Stimulated activated CD8-positive, alpha-beta memory T cell treated with anti-CD3 and anti-CD28 coated beads, Interleukin-2, amount 100 ng/mL, for 1 hour (primary cell): ENCODE measurements at places on chromosomes 5 and 9.

GRCh38 chr9:31005086-31005665, 1379.3 kb upstream of the ACO1 start:
- DNase-seq: no peak

DNA sequence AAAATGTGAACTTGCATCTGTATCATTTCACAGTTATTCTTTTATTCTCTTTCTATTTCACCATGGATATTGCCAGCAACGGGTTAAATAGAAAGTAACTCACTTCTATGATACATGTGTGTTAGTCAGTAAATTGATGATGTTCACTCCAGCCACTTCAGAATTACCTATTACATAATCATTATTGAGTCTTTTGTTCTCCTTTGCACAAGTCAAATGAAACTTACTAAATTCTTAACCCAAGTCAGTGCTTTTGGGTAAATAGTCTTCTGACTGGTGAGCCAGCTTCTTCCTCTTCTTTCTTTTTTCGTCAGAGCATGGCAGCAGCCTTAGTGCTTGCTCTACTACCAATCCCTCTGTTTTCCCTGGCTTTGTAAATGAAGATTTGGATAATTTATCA, 344.3 kb downstream of the RAB3C start:
- DNase-seq: no peak

- DNase-seq: no peak
Observed at GRCh38 chr5:53333160-53333559, 147.3 kb upstream of the FST start.

DNA sequence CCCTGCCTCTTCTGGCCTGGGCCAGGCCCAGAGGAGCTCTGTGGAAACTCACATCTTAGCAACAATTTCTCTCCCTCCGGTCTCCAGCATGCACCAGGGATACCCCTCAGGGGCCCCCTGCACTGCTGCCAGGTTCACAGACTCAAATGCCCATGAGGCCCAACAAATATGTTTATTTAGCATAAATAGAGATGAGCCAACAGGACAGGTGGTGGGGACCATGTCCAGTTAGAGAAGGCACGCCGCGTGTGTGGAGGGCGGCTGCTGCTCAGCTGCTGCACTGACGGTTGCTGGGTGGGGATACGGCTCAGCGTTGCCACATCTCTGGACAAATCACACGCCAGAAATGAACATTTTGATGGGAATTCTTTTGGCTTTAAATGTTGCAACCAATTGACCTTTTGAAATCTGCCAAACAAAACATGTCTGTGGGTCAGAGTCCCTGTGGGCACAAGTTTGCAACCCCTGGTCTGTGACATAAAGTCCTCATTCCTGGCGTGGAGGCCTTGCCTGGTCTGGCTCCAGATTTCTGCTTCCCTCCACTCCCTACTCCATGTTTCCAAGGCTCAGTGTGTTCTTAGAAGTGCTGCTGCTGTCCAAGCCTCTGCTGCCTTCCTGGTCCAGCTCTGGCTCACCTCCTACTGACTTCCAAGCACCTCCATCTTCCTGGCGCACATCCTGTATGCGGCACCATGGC, 88.9 kb downstream of the AMBP start:
- DNase-seq: no peak

DNA sequence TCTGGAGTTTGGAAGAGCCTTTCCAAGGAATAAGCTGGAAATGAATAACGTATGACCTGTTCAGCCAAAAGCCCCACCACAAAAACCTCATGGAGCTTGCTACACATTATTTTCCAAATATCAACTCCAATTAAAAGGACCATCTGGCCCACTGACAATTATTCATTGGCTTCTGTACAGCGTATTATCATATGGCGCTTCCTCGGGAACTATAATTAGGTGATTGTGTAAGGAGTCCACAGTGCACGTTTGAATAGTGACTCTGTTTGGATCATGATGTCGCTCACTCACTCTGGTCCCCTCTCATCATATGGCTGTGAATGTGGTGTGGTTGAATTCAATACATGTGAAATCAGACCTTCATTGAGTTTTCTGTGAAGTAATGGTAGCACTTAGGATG, 52.1 kb downstream of the GDNF start:
- DNase-seq: no peak

GRCh38 chr9:89926691-89927220, 321.9 kb downstream of the GADD45G start:
- no peak for DNase-seq

DNA sequence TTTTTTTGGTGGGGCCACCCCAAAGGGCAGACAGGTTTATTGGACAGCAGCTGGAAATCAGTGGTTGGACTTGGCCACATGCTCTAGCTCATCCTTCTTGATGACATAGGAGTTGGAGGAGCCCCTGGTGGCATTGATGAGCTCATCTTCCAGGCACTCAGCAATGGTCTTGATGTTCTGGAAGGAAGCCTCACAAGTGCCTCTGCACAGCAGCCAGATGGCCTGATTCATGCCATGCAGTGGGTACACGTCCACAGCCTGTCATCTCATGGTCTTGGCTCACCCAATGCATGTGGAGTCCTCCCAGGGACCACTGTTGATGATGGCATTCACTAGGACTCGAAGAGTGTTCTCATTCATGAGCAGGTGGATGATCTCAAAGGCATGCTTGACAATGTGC, 11.3 kb upstream of the RCL1 start:
- DNase-seq: no peak

DNA sequence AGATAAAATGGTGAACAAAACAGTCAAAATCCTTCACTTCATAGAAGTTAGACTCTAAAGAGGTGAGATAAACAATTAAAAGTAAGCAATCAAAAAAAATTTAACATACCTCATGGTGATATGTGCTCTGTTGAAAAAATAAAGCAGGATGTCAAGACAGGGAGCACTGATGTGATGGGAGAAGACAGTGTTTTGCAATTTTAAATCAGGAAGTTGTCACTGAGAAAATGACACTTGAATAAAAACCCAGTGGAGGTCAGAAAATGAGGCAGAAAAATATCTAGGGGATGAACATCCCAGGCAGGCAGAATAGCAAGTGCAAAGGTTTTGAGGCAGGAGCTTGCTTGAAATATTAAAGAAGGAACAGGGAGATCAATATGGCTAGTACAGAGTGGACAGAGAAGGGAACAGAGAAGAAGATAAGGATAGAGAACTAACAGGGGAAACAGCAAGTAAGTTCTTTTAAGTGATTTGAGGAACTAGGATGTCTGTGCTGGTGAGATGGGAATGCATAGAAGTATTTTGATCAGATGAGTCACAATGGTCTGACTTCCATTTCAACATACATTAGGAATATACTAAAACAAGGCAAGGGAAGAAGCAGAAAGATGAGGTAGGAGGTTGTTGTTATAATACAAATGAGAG, 130.4 kb downstream of the CHSY3 start:
- DNase-seq: no peak

DNA sequence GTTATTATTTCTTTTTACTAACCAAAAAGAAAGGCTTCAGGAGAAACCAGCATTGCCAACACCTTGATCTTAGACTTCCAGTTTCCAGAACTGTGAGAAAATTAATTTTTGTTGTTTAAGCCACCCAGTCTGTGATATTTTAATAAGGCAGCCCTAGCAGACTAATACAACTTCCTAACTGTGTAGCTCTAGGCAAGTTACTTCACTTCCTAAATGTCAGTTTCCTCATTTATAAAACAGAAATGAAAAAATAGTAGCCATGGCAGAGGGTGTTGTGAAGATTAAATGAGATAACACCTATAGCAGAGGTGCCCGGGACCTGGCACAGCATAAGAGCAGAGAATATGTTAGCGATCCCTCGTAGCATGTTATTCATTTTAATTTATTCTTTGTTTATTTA, 66.6 kb upstream of the HAND1 start:
- DNase-seq: no peak

DNA sequence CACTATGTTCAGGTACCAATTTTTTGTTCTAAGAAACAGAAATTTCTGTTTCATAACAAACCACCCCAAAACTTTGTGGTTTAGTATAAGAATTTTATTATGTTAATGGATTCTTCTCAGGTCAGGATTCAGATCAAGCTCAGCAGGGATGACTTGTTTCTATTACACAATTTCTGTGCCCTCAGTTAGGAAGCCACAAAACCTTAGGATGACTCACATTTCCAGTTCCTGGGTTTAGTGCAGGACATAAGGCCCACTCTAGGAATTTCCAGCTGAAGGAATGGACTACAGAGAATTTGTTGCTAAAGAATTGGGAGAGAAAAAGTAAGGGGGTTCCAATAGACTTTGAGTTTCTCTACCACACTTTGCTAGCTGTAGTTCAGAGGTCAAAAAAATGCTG, 629.3 kb downstream of the ANXA1 start:
- no peak for DNase-seq

DNA sequence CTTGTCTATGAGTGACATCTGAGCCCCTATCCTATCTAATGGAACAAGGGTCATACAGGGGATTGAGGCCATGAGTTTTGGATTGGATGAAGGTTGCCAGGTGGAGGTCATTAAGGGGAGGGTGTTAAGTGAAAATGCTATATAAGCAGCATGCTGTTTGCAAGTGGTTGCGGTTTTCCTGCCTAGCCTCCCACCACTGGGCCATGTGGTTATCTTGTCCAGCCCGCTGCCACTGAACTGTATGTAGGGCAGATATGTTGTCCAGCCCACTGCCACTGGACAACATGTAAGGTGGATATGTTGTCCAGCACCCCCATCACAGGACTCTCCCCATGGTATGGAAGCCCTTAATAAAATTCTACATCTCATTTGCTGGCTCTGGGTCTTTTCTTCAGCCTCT, 200.0 kb downstream of the FGF10 start:
- DNase-seq: no peak

DNA sequence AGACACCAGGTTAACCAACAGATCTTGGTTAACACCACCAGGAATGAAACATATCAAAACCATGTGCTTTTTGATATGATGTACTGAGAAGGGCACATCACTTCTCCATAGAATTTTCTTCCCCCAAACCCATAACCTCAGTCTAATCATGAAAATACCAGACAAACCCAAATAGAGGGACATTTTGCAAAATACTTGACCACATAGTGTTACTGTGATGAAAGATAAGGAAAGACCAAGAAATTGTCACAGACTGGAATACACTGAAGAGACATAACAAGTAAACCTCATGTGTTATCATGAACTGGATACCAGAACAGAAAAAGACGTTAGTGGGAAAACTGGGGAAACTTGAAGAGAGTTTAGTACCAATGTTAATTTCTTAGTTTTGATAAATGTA, 74.9 kb upstream of the VCAN start:
- no peak for DNase-seq

GRCh38 chr9:70428781-70429180, 14.3 kb upstream of the KLF9 start:
- DNase-seq: no peak

GRCh38 chr5:39106322-39106721, 32.1 kb upstream of the RICTOR start:
- no peak for DNase-seq

DNA sequence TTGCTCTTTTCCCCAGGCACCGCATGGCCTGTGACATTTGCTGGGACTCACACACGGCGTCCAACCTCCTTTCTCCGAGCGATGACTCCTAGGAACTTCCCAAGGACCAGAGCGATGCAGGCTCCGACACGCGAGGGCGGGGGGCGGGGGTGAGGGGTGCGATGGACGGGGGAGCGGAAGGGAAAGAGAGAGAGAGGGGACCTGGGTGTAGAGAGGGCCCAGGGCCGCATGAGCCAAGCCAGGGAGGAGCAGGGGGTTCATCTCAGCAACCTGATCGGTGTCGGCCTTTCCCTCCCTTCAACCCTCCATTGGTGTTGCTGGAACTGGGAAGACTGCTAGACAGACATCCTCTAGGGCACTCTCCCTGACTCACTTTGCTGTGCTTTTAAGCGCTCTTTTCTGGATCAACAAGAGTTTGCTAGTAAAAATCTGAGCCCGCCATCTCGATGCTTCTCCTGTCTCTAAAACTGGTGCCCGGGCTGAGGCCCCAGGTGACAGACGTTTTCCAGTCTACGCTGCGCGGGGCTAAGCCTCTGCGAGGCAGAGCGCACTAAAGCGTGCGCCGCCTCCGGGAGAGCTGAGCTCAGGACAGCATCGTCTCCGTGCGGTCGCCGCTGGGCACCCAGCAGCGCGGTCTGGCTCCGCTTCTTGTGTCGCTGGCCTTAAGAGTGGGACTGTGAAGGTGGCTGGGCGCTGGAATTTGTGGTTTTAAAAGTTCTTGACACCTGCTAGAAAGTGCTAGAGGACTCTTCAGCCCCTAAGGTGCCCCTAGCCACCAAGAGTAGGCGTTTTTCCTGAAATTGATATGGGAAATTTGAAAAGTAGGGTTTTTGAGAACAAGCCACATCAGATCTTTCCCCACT, 1.0 kb upstream of the TSLP start:
- DNase-seq: no peak

DNA sequence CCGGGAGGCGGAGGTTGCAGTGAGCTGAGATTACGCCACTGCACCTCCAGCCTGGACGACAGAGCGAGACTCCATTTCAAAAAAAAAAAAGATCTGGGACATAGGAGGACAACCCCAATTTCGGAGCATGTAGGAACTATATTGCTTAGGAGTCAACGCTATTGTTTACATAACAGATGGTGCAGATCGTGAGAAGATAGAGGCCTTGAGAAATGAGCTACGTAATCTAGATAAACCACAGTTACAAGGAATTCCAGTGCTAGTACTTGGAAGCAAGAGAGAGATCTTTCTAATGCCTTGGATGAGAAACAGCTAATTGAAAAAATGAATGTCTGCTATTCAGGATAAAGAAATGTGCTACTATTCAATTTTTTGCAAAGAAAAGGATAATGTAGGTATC, 20.3 kb downstream of the TBC1D2 start:
- DNase-seq: no peak

GRCh38 chr5:1118738-1119137, 6.9 kb upstream of the SLC12A7 start:
- DNase-seq: no peak

GRCh38 chr5:61498121-61498520, 166.1 kb downstream of the ZSWIM6 start:
- DNase-seq: no peak

GRCh38 chr5:135218790-135219568, 180.1 kb downstream of the MACROH2A1 start:
- DNase-seq: no peak

GRCh38 chr9:127942216-127943010, 4.8 kb upstream of the DPM2 start:
- DNase-seq: no peak

- DNase-seq: no peak
Observed at GRCh38 chr5:151159649-151160373, 2.2 kb upstream of the ANXA6 start.

- DNase-seq: no peak
Observed at GRCh38 chr5:60410427-60410826, 289.5 kb downstream of the DEPDC1B start.

- DNase-seq: no peak
Observed at GRCh38 chr5:155575861-155576260, 562.3 kb downstream of the KIF4B start.

- no peak for DNase-seq
Observed at GRCh38 chr9:138103849-138104206, 226.2 kb downstream of the CACNA1B start.
